ENCODE measurements at places on chromosomes 7 and 10.

GRCh38 chr10:104350127-104350635 is 3.5 kb upstream of the CFAP58 start:
- DNase-seq, result no peak

GRCh38 chr10:13678101-13678843 is 91.5 kb downstream of the PRPF18 start:
- DNase-seq, result no peak

GRCh38 chr7:155591055-155591775 is 44.9 kb upstream of the CNPY1 start:
- DNase-seq, result no peak

GRCh38 chr7:155229548-155230168 is 68.0 kb upstream of the INSIG1 start:
- DNase-seq, result no peak

DNA sequence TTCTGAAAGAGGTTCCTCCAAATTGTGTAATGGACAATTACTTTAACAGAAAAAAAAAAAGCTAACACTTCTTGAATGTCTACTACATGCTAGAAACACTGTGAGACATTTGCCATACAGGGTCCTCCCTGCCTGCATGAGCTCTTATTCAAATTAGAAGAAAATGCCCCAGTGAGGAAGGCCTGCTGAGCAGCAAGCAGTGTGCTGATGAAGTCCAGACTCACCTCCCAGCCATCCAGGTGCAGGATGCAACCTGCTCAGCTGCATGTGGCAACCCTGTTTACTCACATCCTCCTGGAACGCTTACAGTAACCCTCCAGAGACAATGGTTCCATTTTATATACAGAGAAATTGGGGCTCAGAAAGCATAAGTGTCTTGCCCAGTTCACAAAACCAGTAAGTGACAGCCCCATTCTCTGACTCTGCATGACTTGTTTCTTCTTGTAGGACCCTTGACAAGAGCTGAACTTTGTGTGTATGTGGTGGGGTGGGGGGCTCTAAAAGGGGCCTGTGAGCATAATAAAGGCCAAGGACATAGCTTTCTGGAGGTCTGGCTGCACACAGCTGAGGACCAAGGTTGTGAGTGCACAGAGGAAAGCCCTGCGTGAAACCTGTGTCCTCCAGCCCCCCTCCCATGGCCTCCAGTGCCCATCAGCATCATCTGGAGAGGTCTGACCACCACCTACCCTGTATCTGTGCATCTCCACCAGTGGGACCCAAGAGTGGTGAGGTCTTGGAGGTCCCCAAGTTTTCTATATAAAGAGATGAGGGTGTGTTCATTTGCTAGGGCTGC is 387.8 kb downstream of the GRID1 start:
- no peak for DNase-seq

DNA sequence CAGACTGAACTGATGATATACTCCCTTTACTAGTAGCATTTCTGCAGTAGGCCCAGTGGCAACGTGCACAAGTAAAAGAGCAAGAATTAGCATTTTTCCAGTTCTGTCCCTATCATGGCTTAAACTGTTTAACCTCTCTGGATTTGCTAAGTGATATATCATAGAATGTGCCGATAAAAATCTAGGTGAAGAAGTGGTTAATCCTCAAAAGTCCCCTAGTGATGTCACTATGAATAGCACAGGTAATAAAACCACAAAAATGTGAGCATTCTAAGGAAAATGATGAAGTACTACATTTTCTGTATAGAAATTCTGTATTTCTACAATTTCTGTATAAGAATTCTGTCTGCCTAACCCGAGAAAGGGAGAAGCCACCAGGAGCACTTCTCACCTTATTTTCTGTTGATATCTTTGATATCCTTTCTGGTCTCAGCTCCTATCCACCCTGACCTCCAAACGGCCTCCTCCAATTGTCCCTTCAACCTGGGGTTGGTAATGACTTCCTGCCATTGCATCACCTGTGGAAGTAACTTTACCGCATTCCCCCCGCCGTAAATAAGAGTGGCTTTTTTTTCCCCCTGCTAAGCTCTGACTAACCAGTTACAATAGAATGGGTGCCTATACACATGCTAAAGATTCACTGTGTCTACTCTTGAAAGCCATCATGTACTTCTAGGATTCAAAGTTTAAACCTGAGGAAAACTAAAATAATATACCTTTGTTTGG is 155.9 kb upstream of the ASAH2 start:
- DNase-seq, result no peak

GRCh38 chr7:6571160-6571779 is 6.0 kb upstream of the ZDHHC4 start:
- DNase-seq, result no peak

GRCh38 chr10:78442836-78443550 is 409.3 kb downstream of the RPS24 start:
- DNase-seq, result no peak

GRCh38 chr7:24323961-24324480 is 40.0 kb downstream of the NPY start:
- DNase-seq, result no peak

DNA sequence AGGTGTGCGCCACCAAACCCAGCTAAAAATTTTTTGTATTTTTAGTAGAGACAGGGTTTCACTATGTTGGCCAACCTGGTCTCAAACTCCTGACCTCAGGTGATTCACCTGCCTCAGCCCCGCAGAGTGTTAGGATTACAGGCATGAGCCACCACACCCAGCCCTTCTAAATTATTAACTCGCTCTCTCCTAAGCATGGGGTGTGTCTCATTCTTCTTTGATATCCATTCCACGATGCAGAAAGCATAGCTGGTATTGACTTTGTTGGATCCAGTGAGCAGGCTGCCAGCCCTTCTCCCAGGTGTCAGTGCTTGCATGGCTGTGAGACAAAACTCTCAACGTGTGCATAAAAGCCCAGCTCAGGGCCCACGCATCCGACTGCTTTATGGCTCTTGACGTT is 254.1 kb upstream of the PFKP start:
- DNase-seq, result no peak

GRCh38 chr10:88918191-88918905 is 34.2 kb downstream of the ACTA2 start:
- DNase-seq, result no peak

- no peak for DNase-seq
These were observed 48.4 kb upstream of the GTF2IRD1 start for GRCh38 chr7:74405191-74405898.

- no peak for DNase-seq
These were observed 2.4 kb downstream of the BLVRA start for GRCh38 chr7:43760861-43761260.

DNA sequence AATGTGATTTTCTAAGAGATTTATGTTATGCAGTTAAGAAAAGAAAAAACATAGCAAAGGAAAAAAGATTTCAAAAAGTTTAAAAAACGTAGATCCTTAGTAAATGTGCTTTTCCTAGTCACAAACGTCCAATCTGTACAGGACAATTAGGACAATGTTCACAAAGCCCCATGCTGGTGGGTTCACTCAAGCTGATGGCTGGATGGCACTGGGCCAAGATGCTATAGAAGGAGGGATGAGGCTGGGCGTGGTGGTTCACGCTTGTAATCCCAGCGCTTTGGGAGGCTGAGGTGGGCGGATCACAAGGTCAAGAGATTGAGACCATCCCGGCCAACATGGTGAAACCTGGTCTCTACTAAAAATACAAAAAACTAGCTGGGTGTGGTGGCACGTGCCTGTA is 22.1 kb downstream of the SVIL start:
- DNase-seq, result no peak

DNA sequence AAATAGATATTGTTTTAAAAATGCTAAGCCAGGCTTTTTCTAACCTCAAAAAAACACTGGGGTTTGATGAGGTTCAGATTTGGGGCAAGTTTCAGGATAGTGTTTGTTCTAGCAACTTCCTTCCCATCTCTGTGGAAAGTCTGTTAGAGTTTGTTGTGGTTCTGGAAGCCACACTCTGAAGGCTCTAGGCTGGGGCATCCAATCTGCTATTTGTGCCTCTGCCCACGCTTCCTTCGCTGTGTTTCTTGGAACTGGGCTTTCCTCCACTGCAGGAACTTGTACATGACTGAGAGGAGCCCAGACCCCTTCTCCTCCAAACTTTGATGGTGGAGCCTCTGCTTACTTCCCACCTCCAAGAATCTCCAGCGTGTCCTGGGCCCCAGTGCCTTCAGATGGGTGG is 108.5 kb upstream of the SLC25A13 start:
- no peak for DNase-seq

- DNase-seq, result no peak
These were observed 91.7 kb upstream of the IL6 start for GRCh38 chr7:22635349-22635748.

DNA sequence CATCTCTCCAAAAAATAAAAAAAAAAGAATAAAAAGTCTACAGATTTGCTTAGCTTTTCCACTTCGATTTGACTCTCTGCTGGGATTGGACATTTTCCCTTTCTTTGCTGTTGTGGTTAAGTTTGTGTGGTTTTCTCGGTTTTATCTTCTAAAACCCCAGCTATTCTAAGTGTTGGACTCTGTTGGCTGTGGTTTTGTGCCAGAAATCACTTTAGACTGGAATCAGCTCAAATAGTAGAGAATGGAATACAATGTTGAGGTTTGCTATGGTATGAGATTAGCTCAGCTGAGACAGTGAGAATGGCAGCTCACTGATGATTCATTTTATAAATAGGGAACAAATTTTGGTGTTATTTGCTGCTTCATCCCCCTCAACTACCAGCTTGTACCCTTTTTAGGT is 116.0 kb downstream of the BUB3 start:
- no peak for DNase-seq

DNA sequence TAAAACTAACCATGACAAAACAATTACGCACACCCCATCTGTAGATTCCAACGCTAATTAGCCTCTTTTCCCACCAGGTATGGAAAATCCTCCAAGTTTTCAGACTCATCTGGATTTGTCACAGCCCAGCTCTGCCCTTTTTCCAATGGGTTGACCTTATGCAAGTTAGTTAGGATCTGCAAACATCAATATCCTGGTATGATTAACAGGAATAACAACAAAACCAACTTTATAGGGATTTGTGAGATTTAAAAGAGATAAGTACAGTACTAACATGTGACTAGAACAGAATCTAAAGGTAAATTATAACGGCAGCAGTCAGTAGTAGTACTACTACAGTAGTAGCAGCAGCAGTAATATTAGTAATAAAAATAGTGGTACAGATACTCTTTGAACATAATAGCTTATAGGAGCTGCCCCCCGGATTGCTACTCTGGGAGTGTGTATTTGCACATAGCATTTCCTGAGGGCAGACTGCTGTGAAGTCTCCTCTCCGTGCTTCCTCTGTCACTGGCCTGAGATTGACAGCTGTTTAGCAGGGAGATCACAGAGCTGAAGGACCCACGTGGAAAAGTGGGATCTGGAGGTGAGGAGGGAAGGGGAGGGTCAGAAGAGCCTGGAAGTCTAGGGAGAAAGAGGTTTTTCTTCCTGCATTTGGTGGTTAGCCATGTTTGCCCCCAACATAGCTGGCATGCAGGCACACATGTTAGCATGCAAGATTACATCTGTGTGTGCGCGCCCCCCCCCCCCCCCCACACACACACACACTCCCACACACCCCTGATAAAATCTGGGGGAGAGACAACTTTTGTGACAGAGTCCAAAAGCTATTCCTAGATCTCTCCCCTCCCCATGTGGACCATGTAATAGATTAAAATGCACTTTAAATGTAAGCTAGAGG is 73.3 kb upstream of the FAM171A1 start:
- DNase-seq, result no peak

- no peak for DNase-seq
These were observed 80.8 kb upstream of the ADAM12 start for GRCh38 chr10:126468876-126469643.

- no peak for DNase-seq
These were observed 486.0 kb upstream of the LRRN3 start for GRCh38 chr7:110604885-110605284.

- DNase-seq, result no peak
These were observed 14.7 kb downstream of the WDR37 start for GRCh38 chr10:1070919-1071318.

GRCh38 chr10:129122846-129123245 is 344.2 kb upstream of the MGMT start:
- DNase-seq, result no peak

- no peak for DNase-seq
These were observed 114.1 kb downstream of the SLC16A9 start for GRCh38 chr10:59595593-59595992.

- DNase-seq, result no peak
These were observed 82.9 kb downstream of the ELFN1 start for GRCh38 chr7:1752771-1753563.

DNA sequence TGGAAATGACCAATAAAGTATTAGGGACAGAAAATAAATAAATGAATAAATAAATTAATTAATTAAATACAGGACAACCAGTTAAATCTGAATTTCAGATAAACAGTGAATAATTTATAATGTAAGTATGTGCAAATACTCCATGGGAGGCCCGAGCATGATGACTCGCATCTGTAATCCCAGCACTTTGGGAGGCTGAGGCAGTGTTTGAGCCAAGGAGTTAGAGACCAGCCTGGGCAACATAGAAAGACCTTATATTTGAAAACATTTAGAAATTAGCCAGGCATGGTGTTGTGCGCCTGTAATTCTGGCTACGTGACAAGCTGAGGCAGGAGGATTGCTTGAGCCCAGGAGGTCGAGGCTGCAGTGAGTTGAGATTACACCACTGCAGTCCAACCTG is 123.7 kb downstream of the CUL2 start:
- DNase-seq, result no peak

DNA sequence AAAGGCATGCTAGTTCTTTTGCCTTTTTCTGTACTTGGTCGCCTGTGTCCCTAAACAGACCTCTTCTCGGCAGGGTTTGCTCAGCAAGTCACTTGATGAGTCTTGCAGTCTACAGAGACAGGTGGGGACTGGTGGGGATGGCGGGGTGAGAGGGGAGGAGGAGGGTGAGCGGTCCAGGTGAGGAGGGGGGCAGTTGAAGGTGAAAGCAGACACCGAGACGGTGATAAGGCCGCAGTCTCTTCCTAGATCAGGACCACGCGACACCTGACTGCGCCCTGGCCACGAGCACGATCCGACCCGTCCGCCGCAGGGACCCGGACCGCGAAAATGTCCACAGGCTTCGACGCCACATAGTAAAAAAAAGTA is 566 bp downstream of the ASNS start:
- no peak for DNase-seq

DNA sequence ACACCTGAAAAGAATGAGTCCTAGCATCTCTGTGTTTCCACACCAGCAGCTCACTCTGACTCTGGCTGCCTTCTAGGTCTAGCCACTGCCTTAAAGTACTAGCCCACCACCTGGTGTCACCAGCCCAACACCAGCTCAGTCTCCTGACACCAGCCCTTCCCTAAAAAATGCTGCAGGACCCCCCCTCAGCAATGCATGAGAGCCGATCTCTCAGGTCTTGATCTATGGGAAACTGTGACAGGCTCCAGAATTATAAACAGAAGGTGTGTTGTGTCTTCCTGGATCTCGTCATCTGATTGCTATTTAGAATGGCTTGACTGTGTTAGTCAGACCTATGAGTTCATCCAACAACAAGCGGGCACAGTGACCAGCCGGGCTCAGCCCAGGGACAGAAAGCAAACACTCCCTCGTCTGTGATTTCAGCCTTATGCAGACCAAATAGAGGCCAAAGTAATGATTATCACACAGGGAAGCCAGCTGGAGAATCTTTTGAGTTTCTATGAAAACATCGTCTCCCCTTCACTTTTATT is 66.6 kb downstream of the CUBN start:
- no peak for DNase-seq

GRCh38 chr7:94008537-94008936 is 4.4 kb upstream of the BET1 start:
- DNase-seq, result no peak
